ENCODE measurements at places on chromosomes 6 and 20.

DNA sequence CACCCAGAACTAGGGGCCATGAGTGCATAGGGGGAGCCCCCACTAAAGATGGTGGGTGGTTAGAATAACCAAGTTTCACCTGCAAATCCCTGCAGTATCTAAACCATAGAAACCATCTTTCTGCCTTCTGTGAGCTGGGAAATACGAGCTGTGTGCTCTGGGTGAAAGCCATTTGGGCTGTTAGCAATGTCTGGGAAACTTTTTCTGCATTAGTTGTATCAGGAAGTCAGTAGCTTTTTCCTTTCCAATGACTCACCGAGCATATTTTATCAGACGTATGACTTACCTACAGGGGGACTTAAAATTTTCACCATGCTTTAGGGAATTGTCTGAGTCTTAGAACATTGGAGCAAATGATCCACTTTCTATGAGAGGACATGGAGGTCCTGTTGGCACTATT, 584.0 kb downstream of the QKI start:
- no peak for DNase-seq

- DNase-seq, result no peak
Observed at GRCh38 chr20:52809003-52809402, 163.2 kb upstream of the TSHZ2 start.

GRCh38 chr6:107667790-107668189, 156.3 kb downstream of the SCML4 start:
- no peak for DNase-seq

- DNase-seq, result no peak
Observed at GRCh38 chr6:78693835-78694234, 173.5 kb upstream of the IRAK1BP1 start.

- no peak for DNase-seq
Observed at GRCh38 chr6:42710316-42710715, 12.1 kb downstream of the PRPH2 start.

DNA sequence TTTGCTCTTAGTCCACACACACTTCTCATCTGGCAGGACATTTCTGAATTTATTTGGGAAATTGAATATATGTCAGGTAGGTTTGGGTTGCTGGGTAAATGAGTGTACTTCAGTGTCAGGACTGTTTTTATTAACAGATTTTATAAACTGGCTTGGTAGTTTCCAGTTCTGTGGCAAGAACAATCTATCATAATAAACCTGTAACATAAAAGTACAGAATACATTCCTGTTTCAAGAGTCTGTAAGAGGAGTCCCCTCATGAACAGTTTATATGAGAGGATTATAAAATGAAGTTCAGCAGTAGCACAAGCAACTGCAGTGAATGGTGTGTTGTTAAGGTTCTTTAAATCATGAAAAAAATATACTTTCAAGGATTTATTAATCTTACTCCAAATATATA, 81.8 kb downstream of the LAMA2 start:
- DNase-seq, result no peak

DNA sequence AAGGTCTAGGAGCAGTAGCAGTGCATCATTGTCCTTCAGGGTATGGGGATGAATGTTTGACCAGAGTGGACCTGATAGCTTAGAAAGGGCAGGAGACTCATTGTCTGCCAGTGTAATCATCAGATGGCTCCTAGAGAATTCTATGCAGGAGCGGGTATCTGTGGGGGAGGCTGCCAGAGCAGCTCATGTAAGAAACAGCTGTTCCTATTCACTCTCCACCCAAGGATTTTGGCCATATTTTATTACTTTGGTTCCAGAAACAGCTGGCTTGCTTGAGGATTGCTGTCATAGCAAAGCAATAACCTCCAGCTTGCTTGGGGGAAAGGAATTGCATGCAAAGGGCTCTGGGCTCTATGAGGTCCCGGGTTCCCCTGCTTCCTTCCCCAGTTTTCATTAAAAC, 44.1 kb downstream of the RALY start:
- no peak for DNase-seq

DNA sequence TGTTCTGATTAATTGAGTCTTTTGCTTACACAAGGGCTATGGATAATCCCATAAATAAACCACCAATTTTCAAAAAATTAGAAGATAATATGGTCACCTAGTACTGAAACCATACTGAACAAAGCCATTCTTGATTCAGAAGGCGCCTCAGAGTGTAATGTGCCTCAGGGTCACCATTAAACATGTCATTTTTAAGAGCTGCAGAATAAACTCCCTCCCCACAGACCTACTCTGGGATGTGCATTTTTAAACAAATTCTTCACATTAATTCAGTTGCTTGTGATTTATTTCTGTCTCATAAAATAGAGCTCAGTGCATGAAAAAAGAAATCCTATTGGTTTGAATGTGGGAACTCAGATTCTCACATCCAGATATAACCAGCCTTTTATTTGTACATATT, 202.1 kb upstream of the HEY2 start:
- DNase-seq, result no peak

GRCh38 chr6:72037006-72037405, 150.7 kb downstream of the RIMS1 start:
- DNase-seq, result no peak

DNA sequence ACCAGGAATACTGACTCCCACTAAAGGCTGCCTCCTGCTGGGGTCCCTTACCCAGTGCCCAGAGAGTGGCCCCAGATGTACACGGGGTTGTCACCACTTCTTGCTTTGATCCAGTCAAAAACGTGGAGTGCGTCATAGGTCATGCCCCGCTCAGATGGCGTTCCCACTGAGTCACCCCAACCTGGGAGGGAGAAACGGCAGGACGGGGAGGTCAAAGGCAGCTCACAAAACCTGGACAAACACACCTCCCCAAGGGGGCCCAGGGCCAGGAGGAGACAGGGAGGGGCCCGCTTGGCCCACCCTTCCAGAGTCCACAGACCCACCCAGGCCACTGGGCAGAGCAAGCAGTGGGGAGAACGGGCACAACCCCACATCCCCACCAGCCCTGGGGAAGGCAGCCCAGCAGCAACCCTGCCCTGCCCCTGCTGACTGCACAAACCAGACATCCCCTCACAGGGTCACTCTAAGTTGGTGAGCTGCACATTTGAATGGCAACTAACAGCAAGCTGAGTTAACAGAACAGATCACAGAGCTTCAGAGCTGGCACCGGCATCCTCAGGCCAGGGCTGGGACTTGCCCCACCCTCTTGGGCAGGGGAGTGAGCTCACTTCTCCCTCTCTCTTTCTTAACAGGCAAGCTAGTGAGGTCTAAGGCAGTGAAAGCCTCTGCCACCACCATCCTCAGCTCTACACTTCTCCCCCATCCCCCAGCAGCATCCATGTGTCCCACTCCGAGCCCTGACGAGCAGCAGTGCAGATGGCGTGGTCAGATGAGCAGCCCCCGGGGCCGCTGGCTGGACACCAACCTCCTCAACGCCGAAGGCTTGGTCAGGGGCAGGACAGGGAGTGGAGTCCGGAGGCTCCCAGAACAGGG, 61.7 kb downstream of the PYGB start:
- DNase-seq, result no peak

- no peak for DNase-seq
Observed at GRCh38 chr20:2883726-2884637, 10.7 kb downstream of the PTPRA start.

GRCh38 chr6:32589596-32590449, at the start of gene HLA-DRB1:
Gene HLA-DRB1, minus strand, starts transcription at chr6:32589848. Its CDS starts 106 bp downstream, at chr6:32589742.
- DNase-seq, result no peak

DNA sequence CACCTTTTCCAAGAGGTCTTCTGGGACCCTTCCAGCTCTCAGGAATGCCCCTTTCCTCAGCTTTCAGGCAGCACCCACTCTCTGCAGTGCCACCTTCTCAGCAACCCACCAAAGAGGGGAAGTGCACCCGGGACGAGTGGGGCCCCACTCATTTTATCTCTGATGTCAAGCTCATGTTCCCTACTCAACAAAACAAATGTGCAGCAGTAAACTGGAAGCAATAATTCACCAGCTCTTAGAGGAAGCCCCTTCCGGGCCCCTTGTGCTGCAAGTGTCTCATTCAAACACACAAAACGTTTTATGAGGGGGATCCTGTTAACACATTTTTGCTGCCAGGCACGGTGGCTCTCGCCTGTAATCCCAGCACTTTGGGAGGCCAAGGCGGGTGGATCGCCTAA, 13.6 kb downstream of the GFOD1 start:
- DNase-seq, result no peak

DNA sequence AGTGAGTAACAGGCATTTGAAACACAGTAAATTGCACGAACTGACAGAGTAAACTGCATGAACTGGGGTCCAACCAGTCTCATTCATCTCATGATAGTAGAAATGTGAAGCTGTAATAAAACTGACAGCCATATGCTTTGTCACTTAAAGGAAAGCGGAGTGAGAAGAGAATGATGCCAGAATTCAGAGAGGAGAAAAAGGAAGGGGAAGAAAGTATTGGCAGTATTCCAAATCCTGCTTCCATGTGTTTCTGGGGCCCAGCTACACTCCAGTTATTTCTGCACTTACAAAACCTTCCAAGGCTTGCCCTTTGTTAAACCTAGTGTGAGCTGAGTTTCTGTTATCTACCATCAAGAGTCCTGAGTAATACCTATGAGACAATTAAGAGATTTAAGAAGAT, 17.2 kb downstream of the SNX14 start:
- DNase-seq, result no peak

GRCh38 chr6:39378960-39379425, 56.5 kb upstream of the KCNK16 start:
- no peak for DNase-seq

DNA sequence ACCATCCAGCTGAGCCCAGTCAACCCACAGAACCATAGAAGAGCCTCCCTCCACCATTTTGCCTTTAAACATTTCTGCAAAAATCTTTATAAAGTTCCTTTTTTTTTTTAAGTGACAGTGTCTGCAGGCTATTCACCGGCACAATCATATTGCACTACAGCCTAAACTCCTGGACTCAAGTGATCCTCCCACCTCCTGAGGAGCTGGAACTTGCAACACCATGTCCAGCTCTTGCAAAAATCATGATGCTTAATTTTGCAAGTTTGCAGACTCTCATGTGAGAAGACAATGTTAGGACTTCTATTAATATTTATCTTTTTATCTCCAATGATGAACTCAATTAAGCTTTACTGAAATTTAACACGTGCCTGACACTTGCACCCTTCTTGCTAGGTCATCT, 88.8 kb downstream of the INSM1 start:
- DNase-seq, result no peak

DNA sequence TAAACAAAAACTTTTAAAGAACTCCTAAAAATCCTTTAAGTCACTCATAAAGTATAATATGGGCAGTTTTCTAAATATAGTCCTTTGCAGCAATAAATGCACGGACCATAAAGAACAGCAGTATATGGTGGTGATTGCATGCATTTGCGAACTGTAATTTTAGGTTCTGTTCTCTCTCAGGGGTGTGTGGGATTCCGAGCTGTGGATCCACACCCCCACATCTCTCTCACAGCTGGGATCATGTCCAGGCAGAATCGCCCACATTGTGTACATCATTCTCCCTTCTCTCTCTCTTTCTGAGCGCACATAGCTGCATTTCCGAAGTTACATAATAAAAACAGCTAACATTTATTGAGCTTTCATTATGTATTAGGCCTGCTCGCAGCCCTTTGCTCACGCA, 28.6 kb downstream of the SLC52A3 start:
- no peak for DNase-seq

GRCh38 chr6:55875400-55875799, at the start of gene BMP5:
Gene BMP5, minus strand, starts transcription at chr6:55875590. Its CDS starts 725 bp downstream, at chr6:55874865.
- DNase-seq, result no peak

- DNase-seq, result no peak
Observed at GRCh38 chr6:114407426-114408035, 64.7 kb upstream of the HS3ST5 start.

DNA sequence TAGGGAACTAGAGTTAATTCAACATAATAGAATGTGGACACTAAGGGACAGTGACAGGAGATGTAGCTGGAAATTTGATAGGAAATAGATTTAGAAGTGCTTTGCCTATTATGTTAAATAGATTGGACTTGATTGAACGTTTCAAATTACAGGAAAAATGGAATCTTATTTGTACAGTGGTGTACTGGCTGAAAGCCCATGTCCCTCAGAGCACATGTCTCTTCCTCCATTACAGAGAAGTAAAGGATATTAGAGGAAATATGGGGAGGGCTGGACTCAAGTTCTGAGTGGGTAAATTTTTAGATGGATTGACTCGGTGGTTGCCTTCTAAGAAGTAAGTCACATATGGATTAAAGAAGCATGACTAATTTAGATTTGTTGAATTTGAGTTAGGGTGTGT, 11.4 kb downstream of the PKIB start:
- no peak for DNase-seq

- no peak for DNase-seq
Observed at GRCh38 chr6:5094327-5094726, 9.2 kb downstream of the PPP1R3G start.

- no peak for DNase-seq
Observed at GRCh38 chr20:47675190-47676142, 109.8 kb downstream of the SULF2 start.

DNA sequence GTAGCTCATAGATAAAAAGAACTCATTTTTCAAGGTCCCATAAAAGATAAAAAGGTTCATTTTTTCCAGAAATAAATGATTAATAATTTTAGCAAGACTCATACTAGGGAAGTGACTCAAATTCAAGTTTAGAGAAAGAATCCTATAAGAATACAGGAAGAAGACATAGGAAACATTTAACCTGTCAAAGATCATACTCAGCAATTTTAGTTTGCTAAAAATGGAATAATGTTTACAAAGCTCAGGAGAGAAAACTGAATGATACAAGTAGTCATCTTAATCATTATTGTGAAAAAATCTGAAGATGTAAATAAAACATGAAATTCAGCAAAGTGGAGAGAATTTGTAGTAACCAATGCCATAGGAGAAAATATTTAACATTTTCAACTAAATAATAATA, 926.6 kb downstream of the TBC1D32 start:
- no peak for DNase-seq

DNA sequence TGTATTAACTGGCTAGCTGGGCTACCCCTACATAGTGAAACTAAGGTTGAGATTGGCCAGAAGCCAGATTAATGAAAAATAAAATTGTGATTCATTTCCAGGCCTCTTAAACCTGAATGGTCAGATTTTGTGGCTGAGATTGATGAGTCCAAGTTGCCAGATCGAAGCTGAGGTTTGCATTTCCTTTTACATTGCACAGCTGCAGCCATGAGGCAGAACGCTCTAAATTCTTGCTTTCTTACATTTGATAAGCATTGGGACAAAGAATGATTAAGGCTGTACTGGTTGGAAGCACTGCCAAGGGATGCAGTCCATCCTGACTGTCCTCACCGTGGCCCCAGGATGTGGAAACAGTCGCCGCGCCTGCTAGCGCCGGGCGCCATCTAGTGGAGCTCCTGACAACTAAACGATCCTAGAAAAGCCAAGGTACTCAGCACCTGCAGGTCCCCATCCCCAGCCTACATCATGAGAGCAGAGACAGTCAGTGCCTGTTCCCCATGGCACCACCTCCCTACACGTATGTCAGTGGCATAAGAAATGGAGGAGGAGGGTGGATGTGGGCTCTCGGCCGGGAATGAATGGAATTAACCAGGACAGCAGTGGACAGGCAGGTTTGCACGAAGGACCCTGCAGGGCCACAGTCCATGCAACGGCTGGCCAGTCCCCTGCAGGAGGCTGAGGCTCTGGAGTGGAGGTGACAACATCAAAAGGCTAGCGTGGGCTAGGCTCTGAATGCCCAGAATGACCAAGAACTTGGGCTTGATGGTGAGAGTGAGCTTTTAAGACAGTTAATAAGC, 19.0 kb downstream of the PXDC1 start:
- peak; percentile 49 for DNase-seq

All from activated T-helper 1 cell treated with anti-CD3 and anti-CD28 coated beads, Interleukin-2, amount 50 U/mL, for 16 hours (primary cell).